LHCN-M2 (cell line): ENCODE measurements at places on chromosomes 12 and 14. TPM values are rescaled to one million over a fixed set of nuclear protein-coding genes. Genes with fewer than 3 reads are reported as not detected.

GRCh38 chr12:65911321-65911720, 87.0 kb downstream of the HMGA2 start:
- DNase-seq, result peak; percentile 79

DNA sequence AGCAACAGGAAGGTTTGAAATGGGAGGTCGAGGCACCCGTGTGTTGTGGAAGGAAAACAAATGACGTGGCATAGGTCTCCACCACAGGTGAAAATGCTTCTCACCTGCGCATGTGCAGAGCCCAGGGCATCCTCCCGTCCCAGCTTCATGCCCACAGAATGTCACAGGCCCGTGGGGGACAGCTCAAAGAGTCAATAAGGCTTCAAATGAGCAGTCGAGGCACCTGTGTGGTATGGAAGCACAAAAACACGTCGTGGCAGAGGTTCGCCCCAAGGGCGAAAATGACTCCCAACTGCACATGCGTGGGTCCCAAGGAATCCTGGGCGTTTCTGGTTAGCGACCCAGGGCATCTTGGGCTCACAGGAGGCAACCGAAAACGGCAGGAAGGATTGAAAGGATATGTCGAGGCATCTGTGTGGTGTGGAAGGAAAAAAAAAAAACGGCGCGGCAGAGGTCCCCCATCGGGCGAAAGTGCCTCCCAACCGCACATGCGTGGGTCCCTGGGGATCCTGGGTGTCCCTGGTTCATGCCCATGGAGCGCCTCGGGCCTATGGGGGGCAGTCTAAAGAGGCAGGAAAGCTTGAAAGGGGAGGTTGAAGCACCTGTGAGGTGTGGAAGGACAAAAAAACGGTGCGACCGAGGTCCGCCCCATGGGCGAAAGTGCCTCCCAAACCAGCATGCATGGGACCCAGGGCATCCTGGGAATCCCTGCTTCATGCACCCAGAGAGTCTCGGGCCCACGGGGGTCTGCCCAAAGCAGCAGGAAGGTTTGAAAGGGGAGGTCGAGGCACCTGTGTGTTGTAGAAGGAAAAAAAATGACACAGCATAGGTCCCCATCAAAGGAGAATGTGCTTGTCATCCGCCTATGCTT, 578.5 kb downstream of the ALG10 start:
- DNase-seq, result no peak

DNA sequence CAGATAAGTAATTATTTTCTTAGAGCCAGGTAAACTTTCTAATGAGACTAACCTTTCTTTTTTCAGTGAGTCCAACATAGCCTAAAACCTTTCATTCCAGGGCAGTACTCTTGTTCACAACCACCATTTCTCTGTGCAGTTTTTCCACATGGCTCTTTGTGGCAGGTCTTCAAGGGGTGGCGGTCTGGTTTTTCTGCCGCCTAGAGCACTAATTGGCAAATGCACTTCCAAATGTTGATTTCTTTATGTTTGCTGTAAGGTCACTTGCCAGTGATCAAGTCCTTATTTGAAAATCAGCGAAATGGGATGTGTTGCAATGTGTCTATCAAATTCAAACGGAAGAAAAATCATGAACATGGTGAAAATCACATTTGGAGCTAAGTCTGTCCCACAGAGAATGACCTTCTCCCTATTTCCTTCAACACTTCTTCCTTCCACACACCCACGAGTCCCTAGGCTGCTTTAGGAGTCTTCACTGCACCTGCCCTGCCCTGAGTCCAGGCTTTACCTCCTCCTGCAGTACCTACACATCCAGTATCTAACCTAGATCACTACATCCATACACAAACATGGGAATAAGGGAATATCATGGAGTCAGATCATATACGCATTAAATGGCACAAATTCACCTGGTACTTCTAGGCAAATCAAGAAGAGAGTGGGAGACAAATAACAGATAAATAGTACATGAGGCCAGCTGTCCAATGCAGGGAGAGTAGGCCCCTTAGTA, 1.9 kb downstream of the SRGAP1 start:
- DNase-seq, result no peak

GRCh38 chr12:79299447-79300198, 391.1 kb downstream of the PAWR start:
- no peak for DNase-seq

GOLGA3 gene
- 57.1 and 64.2 TPM in 2 replicates for total RNA-seq

DNA sequence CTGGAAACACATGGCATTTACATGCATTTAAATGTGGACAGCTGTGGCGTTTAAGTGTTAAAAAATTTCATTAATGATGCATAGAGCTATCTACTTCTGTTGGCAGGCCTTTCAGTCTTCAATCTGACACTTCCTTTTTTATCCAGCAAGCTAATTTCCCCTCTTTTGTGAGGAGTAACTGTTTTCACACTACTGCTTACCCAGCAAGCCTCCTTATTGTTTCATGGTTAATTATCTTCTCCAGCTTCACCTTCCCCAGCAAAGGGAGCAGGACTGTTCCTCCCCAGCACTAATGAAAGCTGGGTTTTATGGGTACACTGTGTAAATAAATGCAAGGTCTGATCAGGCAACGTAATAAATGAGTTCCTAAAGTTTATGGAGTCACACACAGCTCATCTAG, 129.4 kb upstream of the NPAS3 start:
- no peak for DNase-seq

SLC25A29 gene
- total RNA-seq, result 23.4 and 43.4 TPM in 2 replicates

PPP2R5C gene
- 78.0 and 86.3 TPM in 2 replicates for total RNA-seq

DNA sequence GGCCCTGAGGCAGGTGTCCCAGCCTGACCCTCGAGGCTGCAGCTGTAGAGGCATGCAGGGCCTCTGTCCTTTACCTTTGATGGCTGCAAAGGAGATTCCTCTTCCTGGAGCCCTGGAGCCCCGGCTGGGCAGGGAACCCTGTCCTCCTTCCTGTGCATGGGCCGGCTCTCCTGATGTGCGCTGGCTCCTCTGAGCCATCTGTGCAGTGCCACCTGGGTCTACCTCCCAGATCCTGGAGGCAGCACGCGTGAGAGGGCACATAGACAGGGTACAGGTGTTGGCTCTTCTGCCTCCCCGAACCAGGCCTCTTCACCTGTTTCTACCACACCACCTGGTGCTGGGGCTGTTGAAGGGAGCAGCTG, 115.1 kb downstream of the BEGAIN start:
- DNase-seq, result no peak

DEPDC4 gene
- total RNA-seq, result 2.0 and 2.9 TPM in 2 replicates

GRCh38 chr12:27431185-27431584, 15.4 kb upstream of the SMCO2 start:
- DNase-seq, result no peak

DNA sequence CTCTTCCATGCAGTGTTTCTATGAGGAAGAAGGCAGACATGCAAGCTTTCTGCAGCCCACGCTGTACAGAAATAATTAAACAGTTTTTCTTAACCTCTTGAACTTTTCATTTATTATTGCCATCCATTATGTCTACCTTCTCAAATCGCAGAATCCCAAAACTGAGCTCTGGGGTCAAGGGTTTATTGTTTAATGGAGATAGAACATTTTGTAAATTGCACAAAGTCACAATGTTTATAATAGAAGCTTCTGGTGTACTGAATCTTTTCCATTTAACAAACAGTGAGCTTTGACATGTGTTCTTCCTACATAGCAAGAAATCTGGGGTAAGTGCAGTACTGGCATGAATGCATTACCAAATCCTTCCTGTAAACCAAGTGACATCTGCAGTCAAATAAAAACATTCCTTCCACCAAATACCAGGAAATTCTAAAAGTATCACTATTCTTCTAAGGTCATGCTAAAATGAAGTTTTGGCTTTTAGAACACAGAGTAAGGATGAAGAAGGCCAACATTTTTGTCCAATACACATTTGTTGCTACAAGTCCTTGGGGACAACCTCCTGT, 385.3 kb upstream of the DDHD1 start:
- no peak for DNase-seq

GLI1 gene
- total RNA-seq, result 1.1 and 1.2 TPM in 2 replicates

DNA sequence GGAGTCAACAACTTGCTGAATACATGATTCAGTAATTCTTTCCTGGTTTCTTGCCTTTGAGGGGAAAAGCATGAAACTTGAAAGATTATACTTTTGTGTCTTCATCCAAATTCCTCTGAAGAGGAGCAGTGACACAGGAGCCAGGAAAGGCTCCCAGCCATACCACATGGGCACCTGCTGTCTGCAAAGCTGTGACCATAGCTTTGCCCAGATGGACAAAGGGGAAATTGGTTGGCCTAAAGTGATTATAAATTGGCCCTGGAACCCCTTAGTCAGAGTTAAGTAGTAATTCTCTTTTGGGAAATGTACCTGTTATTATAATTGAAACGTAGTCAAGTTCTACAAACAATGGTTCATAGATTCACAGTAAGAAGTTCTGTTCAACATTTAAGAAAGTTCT, 44.3 kb upstream of the DCN start:
- no peak for DNase-seq

DNA sequence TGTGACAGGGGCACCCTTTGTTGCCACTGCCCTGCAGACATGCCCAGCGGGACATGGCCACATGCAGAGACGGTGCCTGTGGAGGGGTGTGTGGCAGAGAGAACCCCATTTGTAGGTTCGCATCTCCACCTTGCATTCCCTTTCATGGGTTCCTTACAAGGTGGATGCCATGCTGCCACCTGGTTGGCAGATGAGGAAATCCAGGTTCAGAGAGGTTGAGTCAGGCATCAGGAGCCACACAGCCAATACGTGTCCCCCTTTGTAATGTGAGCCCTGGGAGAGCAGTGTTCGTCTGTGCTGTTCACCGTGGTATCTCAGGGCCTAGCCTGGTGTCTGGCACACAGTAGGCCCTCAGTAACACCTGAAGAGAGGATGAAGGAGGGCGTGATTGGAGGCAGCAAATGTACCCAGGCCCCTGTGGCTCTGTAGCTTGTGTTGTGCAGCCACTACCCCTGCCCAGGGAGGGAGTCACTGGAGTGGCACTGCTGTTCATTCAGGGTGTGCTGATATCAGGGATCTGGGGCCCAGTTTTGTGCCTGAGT, 9.1 kb downstream of the SH2B3 start:
- DNase-seq, result no peak

AICDA gene
- total RNA-seq, result not detected in 2 replicates

DNA sequence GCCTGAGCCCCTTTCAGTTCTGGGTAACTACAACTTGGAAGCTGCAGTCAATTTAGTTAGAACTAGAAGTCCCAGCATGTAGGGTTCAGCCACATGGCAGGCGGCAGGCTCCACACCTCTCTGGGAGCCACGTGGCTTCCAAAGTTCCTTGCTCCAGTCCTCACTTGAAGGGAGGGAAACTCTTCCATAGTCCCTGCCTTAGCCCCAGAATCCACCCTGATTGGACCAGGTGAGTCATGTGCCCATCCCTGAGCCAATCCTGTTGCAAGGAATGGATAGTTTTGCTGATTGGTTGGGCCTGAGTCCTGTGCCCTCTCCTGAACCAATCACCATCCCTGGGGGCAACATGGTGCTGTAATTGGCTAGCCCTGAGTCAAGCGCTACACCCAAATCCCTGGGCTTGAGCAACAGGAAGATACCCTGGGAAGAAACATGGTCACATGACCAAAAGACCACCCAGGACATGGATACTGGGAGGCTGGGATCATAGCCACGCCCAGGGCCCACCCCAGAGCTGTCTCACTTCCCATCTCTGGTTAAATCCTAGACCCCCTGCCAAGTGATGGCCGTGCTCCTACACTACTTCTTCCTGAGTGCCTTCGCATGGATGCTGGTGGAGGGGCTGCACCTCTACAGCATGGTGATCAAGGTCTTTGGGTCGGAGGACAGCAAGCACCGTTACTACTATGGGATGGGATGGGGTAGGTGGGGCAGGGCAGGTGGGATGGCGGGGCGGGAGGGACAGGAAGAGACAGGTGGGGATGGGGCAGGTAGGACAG, 154.7 kb downstream of the ADGRD1 start:
- no peak for DNase-seq

DNA sequence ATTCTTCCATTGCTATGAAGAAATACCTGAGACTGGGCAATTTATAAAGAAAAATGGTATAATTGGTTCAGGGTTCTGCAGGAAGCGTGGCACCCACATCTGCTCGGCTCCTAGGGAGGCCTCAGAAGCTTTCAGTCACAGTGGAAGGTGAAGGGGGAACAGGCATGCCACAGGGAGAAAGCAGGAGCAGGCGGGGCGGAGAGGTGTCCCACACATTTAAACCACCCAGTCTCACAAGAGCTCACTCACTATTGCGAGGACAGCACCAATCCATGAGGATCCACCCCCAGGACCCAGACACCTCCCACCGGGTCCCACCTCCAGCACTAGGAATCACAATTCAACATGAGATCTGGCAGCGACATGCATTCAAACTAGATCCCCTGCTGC, 56.0 kb upstream of the C14orf180 start:
- no peak for DNase-seq

DNA sequence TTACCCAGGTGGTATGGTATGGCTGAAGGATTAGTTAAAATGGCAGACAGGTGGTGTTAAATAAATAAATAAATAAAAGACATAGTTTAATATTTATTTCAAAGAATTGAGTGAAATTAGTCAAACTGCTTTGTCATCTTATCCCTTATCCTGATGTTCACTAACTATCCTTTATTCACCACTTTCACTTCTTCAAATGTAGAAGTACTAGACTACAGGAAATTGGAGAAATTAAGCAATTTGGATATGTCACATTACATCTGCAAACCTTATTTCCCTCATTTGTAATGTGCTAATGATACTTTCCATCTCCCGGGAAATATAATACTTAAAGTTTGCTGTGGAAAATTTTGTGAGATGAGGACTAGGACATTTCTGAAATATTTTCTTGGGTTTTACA, 1195.7 kb downstream of the LRFN5 start:
- no peak for DNase-seq

DNA sequence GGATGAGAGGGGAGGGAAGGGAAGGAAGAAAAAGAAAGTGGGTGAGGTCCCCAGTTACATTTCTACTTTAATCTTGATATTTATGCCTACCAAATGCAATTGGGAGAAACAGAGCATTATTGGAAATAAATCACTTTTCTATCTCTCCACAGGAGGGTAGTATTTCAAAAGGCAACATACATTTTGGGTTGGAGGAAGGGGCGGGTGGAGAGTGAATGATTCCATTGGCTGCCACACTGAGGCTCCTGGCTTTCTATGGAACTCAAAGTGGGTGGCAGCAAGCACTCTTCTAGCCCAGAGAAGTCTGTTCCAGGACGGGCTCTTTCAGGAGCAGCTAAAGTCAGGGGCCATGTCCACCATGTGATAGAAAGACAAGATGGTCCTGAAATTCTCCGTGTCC, 441.3 kb downstream of the DAD1 start:
- no peak for DNase-seq

HVCN1 gene
- total RNA-seq, result 4.3 and 4.9 TPM in 2 replicates

- no peak for DNase-seq
These were observed 25.3 kb downstream of the DDHD1 start for GRCh38 chr14:53127832-53128231.
